Adrenal gland (tissue), 19 donors: ENCODE measurements at places on chromosomes 16 and 17. TPM values are rescaled to one million over a fixed set of nuclear protein-coding genes. Genes with fewer than 3 reads are reported as not detected.
A peak's percentile ranks its signal among the peaks of the same experiment; 100 is the strongest.

The COX6A2 gene
- not detected for total RNA-seq

The ABCC11 gene
- 0.35 TPM for total RNA-seq

The TBX4 gene
- total RNA-seq: not detected

The WNT3 gene
- 0.17 TPM for total RNA-seq

The C16orf92 gene
- not detected for total RNA-seq

The DDX52 gene
- total RNA-seq: 19.7 TPM

The PALB2 gene
- 12.9 TPM for total RNA-seq

The NOMO2 gene
- 204 TPM for total RNA-seq

The SCGB1C2 gene
- not detected for total RNA-seq

The CRYM gene
- not detected for total RNA-seq

The FGF11 gene
- 31.2 TPM for total RNA-seq

DNA sequence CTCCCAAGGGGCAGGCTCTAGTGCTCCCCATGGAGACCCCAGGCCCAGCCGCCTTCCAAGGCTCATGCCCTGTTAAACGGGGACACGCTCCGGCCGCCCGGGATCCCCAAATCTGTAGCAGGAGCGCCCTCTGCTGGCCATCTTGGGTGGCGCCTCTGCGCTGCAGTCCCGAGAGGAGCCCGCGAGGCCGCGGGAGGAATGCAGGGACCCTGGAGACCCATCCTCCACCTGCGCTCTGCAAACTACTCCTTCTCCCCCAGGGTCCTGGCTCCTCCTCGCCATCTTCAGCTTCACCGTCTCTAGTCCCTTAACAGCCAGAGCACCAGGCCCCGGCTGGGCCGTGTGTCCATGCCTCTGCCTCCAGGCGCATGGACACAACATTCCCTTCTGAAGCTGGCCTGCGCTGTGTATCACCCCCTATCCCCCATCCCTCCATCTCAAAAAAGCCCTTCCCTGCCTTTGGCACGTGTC lies 23.6 kb upstream of the KRT17 start:
- peak; percentile 94 for DNase-seq
- H3K36me3 ChIP-seq: no peaks in the 10 kb centered on the region
- H3K27ac ChIP-seq: no peak overlapping the region
- H3K4me1 ChIP-seq: peaks cover 17% of the 10 kb centered on the region
- no peaks in the 10 kb centered on the region for H3K27me3 ChIP-seq

DNA sequence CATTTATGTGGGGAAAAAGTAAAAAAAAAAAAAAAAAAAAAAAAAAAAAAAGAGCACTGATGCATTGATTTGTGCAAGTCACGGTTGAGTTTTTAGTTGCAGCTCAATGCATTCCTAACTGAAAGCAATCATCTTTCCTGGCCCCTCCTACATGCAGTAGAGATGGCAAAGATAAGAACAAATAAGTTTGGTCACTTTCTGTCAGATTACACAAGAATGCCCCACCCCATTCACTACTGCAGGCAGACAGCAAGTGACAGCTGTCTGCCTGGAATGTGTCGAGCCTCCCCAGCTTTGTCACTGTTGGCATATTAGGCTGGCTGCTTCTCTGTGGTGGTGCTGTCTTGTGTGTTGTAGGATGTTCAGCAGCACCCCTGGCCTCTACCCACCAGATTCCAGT lies 243.5 kb downstream of the FOXL1 start:
- H3K36me3 ChIP-seq: no peaks in the 10 kb centered on the region
- no peak overlapping the region for H3K27ac ChIP-seq
- peaks cover 9% of the 10 kb centered on the region for H3K27me3 ChIP-seq
- no peak for DNase-seq

GRCh38 chr16:78242239-78242630 lies 142.8 kb downstream of the WWOX start:
- no peaks in the 10 kb centered on the region for H3K36me3 ChIP-seq
- H3K27ac ChIP-seq: no peak overlapping the region
- H3K4me3 ChIP-seq: no peak overlapping the region
- H3K4me1 ChIP-seq: no peaks in the 10 kb centered on the region
- no peaks in the 10 kb centered on the region for H3K27me3 ChIP-seq

DNA sequence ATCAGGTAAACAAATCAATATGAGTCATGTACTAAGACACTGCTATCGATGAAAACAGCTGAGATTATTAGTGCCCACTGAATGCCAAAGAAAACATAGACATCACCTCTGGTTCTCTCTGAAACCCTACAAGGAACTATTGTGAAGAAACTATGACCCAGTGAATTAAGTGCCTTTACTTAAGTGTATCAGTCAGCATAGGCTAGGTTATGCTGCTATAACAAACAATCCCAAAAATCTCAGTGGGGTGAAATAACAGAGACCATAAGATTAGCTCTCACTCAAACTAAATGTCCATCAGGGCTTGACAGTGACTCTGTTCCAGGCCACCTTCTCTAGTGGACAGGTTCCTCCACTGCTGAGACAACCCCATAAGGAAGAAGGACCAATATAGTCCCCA lies 57.7 kb upstream of the KDM8 start:
- no peak overlapping the region for H3K4me3 ChIP-seq
- H3K27me3 ChIP-seq: peaks cover 5% of the 10 kb centered on the region
- no peak overlapping the region for H3K27ac ChIP-seq
- no peaks in the 10 kb centered on the region for H3K4me1 ChIP-seq

- H3K36me3 ChIP-seq: no peaks in the 10 kb centered on the region
- H3K4me3 ChIP-seq: no peak overlapping the region
- no peak overlapping the region for H3K27ac ChIP-seq
These were observed 211.8 kb downstream of the IRF8 start for GRCh38 chr16:86110726-86111125.

DNA sequence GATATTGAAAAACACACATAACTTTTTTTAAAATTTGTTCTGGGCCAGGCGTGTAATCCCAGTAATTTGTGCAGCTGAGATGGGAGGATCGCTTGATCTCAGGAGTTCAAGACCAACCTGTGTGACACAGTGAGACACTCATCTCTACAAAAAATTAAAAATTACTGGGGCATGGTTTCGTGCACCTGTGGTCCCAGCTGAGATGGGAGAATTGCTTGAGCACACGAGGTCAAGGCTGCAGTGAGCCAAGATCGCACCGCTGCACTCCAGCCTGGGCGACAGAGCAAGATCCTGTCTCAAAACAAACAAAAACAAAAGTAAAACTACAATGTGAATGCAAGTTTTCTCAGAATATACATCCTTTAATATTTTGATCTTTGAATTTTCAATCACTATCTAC lies 15.1 kb downstream of the C16orf54 start:
- no peaks in the 10 kb centered on the region for H3K36me3 ChIP-seq
- no peak for DNase-seq
- H3K4me1 ChIP-seq: no peaks in the 10 kb centered on the region
- H3K27ac ChIP-seq: no peak overlapping the region
- no peak overlapping the region for H3K4me3 ChIP-seq
- H3K27me3 ChIP-seq: peaks cover 9% of the 10 kb centered on the region

- H3K4me3 ChIP-seq: no peak overlapping the region
- no peak overlapping the region for H3K27ac ChIP-seq
- no peak for DNase-seq
These were observed 209.5 kb upstream of the MPHOSPH6 start for GRCh38 chr16:82379551-82379950.

DNA sequence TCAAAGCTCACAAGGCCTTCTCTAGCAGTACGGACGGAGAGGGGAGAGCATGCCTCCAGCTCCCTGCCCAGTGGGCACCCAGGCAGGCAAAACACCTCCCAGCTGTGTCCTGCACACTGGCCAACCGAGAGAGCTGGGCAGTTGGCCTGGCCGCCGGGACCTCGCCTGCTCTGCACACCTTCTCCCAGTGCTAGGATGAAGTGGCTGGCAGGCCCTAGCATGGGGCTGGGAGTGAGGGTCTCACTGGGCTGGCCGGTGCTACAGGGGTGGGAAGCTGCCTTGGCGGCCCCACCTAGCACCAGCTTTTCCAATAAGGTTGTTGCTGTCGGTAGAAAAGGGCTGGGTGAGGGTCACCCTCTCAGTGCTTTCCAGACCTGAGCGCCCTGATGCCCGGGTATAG lies 60.2 kb downstream of the SDK2 start:
- H3K27me3 ChIP-seq: no peaks in the 10 kb centered on the region
- no peak for DNase-seq
- no peaks in the 10 kb centered on the region for H3K36me3 ChIP-seq
- no peak overlapping the region for H3K4me3 ChIP-seq

- no peaks in the 10 kb centered on the region for H3K36me3 ChIP-seq
- H3K27ac ChIP-seq: no peak overlapping the region
- DNase-seq: no peak
- no peak overlapping the region for H3K4me3 ChIP-seq
- H3K27me3 ChIP-seq: no peaks in the 10 kb centered on the region
- H3K4me1 ChIP-seq: no peaks in the 10 kb centered on the region
These were observed 802.5 kb upstream of the EEF2KMT start for GRCh38 chr16:5900046-5900445.

DNA sequence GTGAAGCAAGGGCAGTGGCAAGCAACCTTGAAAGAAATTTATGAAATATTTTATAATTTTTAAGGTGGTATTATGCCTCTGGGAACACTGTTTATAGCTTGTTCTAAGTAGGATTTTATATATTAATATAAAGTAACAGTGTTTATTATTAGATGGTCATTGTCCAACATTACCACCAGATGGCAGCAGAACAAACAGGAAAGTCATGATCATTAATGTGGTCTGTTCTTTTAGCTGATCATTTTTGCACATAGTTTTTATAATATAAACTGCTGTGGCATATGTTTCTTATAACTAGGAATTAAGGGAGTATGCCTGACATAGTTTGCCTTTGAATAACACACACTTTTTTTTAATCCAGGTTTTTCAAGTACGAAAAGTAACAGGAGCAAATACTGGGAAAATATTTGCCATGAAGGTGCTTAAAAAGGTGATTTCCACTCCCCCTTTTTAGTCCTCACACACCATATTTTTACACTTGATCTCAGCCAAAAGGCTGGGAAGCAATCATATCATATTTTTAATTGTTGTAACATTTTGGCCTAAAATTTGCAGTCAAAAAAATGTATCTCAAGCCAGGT lies 21.4 kb downstream of the RPS6KB1 start:
- H3K4me3 ChIP-seq: no peak overlapping the region
- H3K36me3 ChIP-seq: peaks cover 56% of the 10 kb centered on the region
- no peaks in the 10 kb centered on the region for H3K27me3 ChIP-seq
- no peak for DNase-seq

GRCh38 chr17:71398800-71399219 lies 722.0 kb upstream of the SOX9 start:
- H3K27me3 ChIP-seq: peaks cover 3% of the 10 kb centered on the region
- no peak overlapping the region for H3K4me3 ChIP-seq
- no peaks in the 10 kb centered on the region for H3K36me3 ChIP-seq
- DNase-seq: no peak

DNA sequence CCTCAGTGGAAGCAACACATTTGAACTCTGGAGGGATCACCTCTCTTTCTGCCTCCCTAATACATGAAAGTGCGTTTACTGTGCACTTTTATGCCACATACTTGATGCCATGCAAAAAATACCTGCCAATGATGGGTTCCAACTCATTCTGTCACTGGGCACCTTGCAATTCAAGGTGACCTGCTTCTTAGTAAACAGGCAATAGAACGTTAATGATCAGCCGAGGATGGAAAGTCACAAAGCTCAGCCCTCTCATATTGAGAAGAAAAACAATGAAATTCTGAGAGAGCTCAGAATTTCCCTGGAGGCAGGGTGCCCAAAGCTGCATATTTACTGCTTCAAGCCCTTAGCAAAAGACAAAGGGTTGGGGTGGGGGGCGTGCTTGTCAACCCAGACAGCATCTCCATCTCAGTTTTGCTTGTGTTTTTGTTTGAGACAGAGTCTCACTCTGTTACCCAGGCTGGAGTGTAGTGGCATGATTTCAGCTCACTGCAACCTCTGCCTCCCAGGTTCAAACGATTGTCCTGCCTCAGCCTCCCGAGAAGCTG lies 23.2 kb downstream of the LITAF start:
- H3K27me3 ChIP-seq: no peaks in the 10 kb centered on the region
- H3K27ac ChIP-seq: no peak overlapping the region
- no peaks in the 10 kb centered on the region for H3K4me1 ChIP-seq
- no peaks in the 10 kb centered on the region for H3K36me3 ChIP-seq
- H3K4me3 ChIP-seq: no peak overlapping the region

- H3K36me3 ChIP-seq: no peaks in the 10 kb centered on the region
- no peaks in the 10 kb centered on the region for H3K27me3 ChIP-seq
- no peaks in the 10 kb centered on the region for H3K4me1 ChIP-seq
- H3K4me3 ChIP-seq: no peak overlapping the region
- H3K27ac ChIP-seq: no peak overlapping the region
These were observed 194.9 kb upstream of the RBFOX1 start for GRCh38 chr16:7137560-7138330.

DNA sequence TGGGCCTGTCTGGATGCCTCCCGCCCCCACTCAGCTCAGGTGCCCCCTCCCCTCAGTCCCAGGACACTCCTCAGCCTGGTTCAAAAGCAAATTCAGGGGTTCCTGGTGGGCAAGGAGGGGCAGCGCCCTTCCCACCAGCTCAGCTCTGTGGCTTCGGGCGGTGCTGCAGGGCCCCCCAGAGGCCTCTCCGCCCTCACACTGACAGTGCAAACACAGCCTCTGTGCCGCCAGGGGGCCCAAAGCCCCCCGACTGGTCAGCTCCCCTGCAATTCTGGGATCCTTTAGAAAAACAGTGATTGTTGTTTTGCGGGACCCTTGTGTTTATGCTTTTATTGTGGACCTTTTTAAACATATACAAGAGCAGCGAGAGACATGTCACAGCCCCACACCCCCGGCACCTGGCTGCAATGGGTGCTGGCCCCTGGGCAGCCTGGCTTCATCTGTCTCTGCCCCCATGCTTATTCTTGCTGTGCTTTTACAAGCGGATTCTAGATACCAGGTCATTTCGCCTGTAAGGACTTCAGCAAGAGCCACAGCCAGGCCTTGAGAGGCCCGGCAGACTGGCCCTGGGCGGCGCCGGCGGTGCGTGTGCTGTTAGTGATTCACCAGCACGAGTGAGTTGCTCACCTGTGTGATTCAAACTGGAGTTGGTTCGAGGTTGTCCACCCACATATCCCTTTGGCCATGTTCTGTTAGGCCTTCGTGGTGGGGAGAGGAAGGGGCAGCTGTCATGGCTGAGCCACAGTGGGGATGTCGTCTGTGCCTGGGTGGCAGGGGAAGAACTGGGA lies 21.2 kb downstream of the ZNF469 start:
- DNase-seq: no peak
- no peaks in the 10 kb centered on the region for H3K36me3 ChIP-seq
- H3K27ac ChIP-seq: no peak overlapping the region
- no peak overlapping the region for H3K4me3 ChIP-seq
- no peaks in the 10 kb centered on the region for H3K4me1 ChIP-seq
- no peaks in the 10 kb centered on the region for H3K27me3 ChIP-seq
